ENCODE measurements at places on chromosomes 7 and 10.
A peak's percentile ranks its signal among the peaks of the same experiment; 100 is the strongest.

GRCh38 chr10:62582804-62583208 lies 208.6 kb downstream of the ZNF365 start:
- no peak for DNase-seq

DNA sequence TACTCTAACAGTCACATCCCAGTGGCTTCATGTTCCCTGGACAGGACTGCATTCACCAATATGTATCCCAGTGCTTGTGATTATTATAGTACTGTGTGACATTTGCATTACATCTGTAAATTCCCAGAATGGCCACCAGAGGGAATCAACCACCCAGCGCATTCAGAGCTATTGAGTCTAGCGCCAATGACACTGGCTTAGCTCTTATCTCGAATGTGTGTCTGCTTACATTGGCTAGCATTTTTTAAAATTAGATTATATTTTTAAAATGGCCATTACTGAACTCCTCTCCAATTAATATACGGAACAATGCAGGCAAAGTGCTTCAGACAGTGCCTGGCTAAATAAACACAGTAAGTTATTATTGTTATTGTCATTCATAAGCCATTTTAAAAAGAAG lies 36.3 kb downstream of the TRIL start:
- peak; percentile 79 for DNase-seq

DNA sequence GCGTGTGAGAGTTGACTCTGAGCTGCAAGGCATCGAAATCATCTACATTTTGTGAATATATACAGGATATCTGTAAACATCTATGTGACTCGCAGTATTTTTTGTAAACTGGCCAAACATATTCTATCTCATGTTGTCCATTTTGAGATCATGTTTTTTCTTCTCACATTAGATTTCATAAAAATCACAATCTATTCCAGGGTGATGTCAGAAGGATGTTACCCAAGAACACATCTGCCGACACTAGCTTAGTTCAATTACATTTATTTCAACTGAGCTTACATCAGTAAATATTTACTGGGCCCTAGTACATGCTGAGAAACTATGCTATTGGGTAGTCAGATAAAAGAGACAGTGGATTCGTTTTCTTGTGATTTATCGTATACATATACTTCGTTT lies 2.5 kb upstream of the BUB3 start:
- no peak for DNase-seq

DNA sequence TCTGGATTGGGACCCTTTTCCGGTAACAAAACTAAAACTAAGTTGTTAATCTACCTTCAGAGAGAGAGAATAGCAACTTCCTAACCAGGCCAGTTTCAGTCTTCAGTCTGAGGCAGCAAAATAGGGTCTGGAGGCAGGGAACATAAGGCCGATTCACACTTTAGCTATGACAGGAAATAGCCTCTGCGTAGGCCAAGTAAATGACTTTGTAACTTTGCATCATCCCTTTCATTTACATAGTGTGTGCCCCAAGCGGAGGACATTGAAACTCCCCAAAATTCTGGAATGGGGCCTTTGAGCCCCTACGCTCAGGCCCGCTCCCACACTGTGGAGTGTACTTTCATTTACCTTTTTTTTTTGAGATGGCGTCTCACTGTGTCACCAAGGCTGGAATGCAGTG lies 1.7 kb upstream of the UPP1 start:
- DNase-seq: no peak

- DNase-seq: no peak
These were observed 164.3 kb downstream of the NRF1 start for GRCh38 chr7:129775695-129776361.

GRCh38 chr7:85734823-85735222 lies 548.0 kb upstream of the SEMA3D start:
- peak; percentile 66 for DNase-seq

- DNase-seq: peak; percentile 99
These were observed at the start of gene KAT6B for GRCh38 chr10:74826142-74827044. TSS of gene KAT6B (plus strand) at chr10:74826600. CDS start at chr10:74842858, 16,258 bp downstream.

DNA sequence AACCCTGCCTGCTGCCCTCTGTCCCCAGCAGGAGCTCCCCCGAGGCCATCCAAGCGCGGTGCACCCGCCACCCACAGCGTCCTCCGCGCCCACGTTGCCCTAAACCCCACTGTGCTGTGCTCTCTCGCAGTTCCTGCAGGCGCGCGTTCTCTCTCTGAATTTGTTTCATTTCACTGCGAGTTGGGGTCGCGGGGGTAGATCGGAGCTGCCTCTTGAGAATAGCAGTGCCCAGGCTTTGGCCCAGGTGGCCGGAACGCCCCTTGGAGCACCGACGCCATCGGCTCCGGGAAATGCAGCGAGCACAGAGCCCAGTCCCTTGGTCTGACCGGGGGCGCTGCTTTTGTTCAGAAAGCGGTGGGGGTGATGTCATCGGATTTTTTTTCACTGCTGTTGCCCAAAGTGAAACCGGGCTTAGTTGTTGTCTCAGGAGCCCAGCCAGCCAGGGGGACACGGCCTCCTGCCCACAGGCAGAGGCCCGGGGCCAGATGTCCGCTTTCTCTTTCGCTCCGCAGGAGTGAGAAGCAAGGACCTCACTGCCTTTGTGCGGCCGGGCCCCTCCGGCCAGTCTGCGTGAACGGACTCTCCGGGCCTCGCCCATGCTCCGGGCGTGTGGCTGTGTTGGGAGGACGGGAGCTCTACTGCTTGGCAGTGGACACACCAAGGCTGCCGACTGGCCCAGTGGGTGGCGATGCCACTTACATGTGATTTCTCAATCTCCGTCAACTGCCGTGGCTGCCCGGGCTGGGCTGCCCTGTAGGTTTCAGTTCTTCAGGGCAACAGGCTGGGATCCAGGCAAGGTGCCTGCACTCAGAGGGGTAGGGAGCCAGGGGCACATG lies 43.1 kb downstream of the FOXK1 start:
- DNase-seq: no peak

- peak; percentile 88 for DNase-seq
These were observed 45.2 kb downstream of the VPS41 start for GRCh38 chr7:38863601-38864291.

GRCh38 chr7:27185013-27185853 lies at the start of gene HOXA11:
TSS of gene HOXA11 (minus strand) at chr7:27185232. CDS start at chr7:27185144, 88 bp downstream.
- peak; percentile 63 for DNase-seq

GRCh38 chr7:128425850-128426249 lies 16.1 kb upstream of the IMPDH1 start:
- peak; percentile 41 for DNase-seq

Data from NCI-H2081 (cell line).